ENCODE measurements at places on chromosomes 5 and 9.

GRCh38 chr5:159262472-159262858 lies 625 bp upstream of the UBLCP1 start:
- peak; percentile 82 for DNase-seq

DNA sequence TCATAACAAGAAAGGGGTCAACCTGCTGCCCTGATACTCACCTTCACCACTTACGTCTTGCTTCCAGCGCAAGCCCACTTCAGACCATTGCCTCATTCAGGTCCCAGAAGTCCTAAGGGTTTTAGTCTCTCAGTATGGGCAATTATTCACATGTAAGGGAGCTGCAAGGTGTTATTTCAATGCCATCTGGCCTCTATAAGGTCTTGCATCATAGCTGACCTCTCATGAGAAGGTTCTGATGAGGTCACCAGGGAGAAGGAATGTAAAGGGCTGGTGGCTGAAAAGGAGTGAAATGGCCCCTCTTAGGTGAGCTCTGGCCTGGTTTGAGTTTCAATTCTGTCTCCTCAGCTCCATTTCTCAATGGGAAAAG lies 1.5 kb upstream of the MARCHF3 start:
- DNase-seq, result no peak

- DNase-seq, result peak; percentile 9
Measured at GRCh38 chr5:164013077-164013670, 507.8 kb downstream of the MAT2B start.

GRCh38 chr5:137245438-137245837 lies 253.7 kb downstream of the SPOCK1 start:
- DNase-seq, result no peak

DNA sequence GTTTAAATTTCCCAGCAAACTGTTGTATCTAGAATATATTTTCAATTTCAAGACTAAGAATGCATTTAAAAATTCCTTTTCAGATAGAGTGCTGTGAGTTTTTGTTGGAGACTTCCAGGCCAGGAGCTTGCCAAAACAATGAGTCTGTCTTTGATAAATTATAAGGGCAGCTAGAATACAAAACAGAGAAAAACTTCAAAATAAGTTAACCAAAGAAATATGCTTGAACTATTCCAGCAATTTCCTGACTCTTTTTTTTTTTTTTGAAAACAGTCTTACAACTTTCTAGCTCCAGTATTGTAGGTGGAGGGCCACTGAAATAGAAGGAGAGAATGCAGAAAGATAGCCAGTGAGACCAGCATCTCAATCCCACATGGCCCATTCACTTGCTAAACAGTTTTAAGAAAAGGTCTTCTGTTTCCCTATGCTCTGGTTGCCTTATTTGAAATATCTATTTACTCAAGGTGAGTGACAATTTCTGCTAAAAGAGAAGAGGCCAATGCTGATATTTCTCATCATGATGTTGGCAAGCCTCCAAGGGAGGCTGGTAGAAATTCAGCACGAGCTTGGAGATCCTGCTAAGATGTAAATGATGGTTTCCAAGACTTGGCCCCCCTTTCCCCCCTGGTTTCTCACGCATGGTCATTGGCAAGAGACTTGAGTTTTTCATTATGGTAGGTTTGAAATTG lies 103.2 kb downstream of the USP20 start:
- DNase-seq, result peak; percentile 10

DNA sequence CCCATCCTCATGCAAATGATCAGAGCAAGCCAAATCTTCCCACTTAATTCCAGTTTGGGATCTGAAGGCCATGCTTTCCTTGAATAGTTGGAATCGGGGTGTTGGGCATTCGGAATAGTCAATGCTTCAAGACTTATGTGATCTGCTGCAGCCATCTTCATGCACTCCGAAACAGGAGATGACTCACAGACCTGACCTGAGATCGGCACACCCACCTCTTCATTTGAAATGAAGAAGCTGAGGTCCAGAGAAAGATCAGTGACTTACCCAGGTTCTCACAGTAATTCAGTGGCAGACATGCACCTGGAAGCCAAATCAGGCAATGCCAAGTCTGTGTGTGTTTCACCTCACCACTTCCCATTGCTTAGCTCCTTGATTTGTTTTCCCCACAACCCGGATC lies 33.0 kb downstream of the FOXD1 start:
- no peak for DNase-seq

DNA sequence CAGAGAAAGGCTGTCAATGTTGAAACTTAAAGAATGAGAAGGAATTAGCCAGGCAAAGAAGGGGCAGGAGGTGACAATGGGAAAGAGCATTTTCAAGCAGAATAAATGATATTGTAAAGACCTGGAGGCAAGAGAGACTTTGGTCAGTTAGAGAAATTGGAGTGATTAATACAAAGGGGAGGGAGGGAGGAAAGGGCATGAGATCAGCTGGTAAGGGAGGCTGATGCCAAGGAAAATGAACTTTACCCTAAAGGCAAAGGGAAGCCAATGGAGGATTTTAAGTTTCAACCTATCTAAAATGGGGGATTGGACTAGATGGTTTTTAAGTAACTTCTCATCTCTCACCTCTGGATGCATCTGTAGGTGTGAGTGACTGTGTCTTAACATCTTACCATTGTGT lies 23.3 kb downstream of the C5 start:
- no peak for DNase-seq

- no peak for DNase-seq
Measured at GRCh38 chr9:118162716-118163115, 458.5 kb downstream of the TLR4 start.

- DNase-seq, result no peak
Measured at GRCh38 chr9:90841615-90842014, 40.0 kb downstream of the SYK start.

GRCh38 chr5:62083247-62083646 lies 222.8 kb upstream of the KIF2A start:
- DNase-seq, result no peak

DNA sequence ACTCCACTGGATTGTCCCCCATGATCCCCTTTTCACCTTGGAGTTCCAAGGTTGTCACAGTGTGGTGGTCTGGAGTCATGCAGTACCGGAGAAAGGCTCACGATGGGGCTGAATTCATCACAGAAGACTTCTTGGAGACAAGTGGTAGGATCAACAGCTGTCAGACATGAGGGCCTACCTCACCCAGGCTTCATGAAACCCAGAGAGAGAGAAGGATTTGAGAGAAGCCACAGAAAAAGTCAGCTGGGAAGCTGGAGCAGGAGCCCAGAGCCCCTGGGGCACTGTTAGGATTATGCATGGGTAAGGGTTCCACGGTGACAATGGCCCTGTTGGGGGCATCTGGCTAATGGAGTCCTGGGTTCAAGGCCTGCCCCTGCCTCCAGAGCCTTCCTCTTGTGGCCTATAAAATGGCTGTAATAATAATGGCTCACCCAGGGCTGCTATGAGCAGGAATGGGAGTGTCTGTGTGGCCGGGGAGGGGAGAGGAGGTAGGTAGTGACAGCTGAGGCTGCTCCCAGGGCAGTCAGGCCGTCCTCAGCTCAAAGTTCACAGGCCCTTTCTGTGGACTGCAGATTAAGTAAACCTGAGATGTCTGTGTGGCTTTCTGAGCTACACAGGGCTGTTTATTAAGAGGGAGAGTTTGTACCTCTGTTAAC lies 910 bp downstream of the TRIM14 start:
- DNase-seq, result peak; percentile 62

Measured in SW 1271 (cell line).